Activated naive CD8-positive, alpha-beta T cell treated with anti-CD3 and anti-CD28 coated beads, Interleukin-2, amount 50 U/mL, for 24 hours (primary cell): ENCODE measurements at places on chromosomes 16 and 17.

GRCh38 chr17:73950593-73950914 is 252.9 kb upstream of the RPL38 start:
- DNase-seq, result no peak

GRCh38 chr17:78258323-78259191 is 27.1 kb downstream of the TMEM235 start:
- DNase-seq, result peak; percentile 69

- DNase-seq, result no peak
These were observed 74.9 kb downstream of the LITAF start for GRCh38 chr16:11511801-11512200.

- DNase-seq, result no peak
These were observed 36.9 kb downstream of the DYNLRB2 start for GRCh38 chr16:80577485-80578280.

DNA sequence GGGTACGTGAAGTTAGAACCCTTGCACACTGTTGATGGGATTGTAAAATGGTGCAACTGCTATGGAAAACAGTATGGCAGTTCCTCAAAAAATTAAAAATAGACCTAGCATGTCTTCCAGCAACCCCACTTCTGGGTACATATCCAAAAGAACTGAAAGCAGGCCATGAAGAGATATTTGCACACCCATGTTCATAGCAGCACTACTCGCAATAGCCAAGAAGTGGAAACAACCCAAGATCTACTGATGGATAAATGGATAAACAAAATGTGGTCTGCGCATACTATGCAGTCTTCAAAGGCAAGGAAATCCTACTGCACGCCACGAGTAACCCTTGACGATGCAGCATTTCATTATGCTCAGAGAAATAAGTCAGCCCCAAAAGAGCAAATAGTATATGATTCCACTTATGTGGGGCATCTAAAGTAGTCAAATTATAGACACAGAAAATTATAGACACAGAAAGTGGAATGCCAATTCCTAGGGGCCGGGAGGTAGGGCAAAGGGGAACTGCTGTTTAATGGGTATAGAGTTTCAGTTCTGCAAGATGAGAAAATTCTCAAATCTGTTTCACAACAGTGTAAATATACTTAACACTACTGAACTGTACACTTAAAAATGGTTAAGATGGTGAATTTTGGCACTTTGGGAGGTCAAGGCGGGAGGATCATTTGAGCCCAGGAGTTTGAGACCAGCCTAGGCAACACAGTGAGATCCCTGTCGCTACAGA is 17.2 kb downstream of the CORO7 start:
- no peak for DNase-seq

DNA sequence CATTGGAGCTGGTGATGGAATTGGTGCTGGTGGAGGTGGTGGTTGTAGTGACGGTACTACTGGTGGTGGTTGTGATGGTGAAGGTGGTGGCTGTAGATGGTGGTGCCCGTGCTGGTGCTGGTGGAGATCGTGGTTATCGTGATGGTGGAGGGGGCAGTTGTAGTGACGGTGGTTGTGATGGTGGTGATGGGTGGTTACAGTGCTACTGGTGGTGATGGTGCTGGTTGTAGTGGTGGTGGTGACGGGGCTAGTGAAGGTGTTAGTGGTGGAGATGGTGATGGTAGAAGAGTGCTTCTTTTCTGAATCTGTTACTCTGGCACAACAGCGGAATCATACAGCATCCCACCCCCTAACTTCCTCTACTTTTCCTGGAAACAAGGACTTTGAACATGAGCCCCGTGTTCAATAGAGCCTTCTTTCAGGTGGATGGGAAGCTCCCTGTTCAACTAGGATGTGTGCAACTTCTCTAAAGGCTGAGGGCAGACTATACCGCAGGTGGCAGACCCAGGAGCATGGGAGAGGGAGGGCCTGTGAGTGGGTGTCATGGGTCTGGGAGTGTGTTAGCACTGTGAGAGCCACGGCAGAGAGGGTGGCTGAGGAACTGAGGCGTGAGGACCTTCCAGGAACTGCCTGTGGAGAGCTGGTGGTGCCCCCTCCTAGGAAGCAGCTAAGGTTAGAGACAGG is 8.2 kb downstream of the TBX21 start:
- no peak for DNase-seq

GRCh38 chr17:40936437-40936971 is 942 bp downstream of the KRT23 start:
- DNase-seq, result no peak

DNA sequence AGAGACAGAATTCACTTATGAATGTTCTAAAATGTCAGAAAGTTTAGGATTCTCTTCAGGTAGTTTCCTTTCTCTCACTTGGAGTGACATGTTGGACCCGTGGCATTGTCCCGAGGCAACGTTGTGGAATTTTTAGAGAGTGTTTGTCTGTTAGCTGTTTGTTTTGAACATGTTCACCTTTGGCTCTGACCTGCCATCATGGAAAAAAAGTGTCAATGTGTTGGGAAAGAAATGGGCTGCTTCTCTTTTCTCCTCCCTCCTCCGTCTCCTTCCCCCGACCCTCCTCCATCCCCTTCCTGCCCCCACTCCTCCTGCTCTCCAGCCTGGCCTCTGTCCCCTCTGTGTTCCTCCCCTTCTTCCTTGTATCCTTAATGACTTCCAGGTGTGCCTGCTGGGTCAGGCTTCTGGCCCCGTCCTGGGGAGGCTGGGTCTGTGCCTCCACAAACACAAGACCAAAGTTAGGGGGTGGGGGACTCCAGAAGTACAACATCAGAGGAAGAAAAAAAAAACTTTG is 463.1 kb downstream of the MAF start:
- no peak for DNase-seq

DNA sequence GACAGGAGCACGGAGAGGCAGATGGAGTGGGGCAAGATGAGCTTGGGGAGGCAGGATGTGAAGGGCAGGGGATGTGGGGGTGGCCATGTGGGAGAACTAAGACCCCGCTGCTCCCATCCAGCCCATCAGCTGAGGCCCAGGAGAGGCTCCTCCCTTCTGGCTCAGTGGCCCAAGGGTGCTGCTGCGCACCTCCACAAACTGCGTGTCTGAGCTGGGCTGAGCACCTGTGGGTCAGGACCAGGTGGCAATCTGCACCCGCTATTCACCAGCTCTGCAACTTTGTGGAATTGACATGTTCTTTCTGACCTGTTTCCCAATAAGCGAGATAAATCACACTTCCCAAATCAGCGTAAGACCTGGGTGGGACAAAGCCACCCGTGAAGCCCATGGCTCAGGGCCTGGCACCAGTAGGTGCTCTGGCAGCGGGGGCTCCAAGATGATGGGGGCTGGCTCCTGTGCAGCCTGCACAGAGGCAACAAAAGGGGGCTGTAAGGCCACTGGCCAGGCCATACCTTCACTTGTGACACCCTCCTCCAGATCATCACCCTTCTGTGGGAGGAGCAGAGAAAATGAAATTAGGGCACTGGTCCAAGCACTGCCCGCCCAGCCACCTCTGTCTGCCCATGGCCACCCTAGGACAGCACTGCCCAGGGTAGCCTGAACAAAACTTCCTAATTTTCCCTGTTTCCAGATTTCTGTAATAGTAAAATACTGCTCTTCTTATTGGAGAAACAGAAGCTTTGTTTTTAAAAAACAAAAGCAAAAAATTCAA is 11.7 kb upstream of the SREBF1 start:
- DNase-seq, result no peak

GRCh38 chr16:89290887-89291286 is 73.4 kb downstream of the ZNF778 start:
- no peak for DNase-seq

- DNase-seq, result no peak
These were observed 29.8 kb upstream of the ZNF629 start for GRCh38 chr16:30816769-30817168.

- peak; percentile 58 for DNase-seq
These were observed 2.3 kb upstream of the ALKBH5 start for GRCh38 chr17:18181358-18181757.

DNA sequence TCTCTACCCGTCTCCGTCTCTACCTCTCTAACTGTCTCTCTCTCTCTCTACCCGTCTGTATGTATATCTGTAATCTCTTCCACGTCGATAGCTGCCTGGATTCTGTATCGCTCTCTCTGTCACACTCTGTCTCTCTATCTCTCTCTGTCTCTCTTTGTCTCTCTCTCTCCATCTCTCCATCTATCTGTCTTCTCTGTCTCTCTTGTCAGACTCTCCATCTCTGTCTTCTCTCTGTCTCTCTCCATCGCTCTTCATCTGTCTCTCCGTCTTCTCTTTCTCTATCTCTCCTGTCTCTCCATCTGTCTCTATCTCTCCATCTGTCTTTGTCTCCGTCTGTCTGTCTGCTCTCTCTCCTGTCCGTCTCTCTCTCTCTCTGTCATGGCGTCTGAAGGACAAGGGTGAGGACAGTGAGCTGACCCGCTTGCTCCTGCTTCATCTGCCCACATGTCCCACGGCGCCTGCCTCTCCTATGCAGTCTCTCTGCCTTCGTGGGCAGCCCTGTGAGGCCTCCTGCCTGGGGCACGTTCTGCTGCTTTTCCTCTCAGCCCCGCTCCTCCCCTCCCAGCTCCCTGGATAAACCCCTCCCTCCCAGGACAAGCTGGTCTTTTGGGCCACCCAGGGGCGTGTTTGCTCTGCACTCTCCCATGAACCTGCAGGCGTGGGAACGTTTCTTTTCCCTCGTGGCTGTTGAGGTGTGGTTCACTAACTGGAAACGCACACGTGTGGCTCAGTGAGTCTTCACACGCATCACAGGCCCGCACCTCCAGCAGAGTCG is 18.9 kb downstream of the ACSF3 start:
- DNase-seq, result no peak

DNA sequence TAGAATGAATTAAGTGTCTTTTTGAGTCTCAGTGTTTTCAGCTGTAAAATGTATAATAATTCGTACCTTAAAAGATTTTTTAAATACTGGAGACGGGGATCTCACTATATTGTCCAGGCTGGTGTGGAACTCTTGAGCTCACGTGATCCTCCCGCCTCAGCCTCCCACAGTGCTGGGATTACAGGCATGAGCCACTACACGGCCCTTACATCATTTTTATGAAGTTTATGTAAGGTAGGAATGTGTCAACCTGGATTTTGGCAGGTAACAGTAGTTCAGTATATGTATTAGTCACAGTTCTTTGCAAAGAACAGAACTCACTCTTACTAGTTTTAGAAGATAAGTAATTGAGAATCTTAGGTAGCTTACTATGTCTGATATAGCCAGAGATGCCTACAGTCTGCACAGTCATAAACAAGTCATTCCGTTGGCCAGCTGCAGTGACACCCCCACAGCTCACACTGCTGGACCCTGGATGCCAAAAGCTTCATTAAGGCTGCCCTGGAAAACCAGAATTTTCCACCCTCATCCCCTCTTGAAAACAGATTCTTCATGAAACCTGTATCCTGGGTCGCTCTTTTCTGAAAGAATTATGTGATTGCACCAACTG is 583 bp upstream of the COX6A2 start:
- no peak for DNase-seq

DNA sequence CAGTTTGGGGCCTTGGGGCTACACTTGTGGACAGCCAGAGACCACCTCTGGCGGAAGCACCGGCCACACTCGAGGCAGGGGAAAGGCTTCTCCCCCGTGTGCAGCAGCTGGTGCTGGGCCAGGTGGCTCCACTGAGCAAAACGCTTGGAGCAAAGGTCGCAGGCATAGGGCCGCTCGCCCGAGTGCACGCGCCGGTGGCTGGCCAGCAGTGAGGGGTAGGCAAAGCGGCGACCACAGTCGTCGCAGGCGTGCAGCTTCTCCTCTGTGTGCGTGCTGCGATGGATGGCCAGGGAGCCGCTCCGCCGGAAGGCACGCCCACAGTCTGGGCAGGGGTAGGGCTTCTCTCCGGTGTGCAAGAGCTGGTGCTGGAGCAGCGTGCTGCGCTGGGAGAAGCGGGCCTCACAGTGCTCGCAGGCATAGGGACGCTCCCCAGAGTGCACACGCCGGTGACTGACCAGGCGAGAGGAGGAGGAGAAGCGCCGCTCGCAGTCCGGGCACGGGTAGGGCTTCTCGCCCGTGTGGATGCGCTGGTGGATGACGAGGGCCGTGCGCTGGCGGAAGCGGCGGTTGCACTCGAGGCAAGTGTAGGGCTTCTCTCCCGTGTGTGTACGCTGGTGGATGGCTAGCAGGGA is 5.8 kb downstream of the ZNF689 start:
- no peak for DNase-seq

DNA sequence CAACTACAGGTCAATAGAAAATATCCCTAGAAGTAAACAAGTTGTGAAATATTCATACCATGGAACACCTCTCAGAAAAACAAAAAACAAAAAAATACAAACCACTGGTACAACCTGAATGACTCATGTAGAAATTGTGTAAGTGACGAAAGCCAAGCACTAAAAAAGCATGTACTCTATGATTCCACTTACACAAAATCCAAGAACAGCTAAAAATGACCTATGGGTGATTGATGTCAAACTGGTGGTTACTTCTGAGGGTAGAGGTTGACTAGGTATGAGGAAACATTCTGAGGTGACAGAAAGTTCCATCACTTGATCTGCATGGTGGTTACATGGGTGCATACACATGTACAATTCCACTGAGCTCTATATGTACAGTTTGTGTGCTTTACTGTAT is 31.1 kb downstream of the DHRS7C start:
- DNase-seq, result no peak

DNA sequence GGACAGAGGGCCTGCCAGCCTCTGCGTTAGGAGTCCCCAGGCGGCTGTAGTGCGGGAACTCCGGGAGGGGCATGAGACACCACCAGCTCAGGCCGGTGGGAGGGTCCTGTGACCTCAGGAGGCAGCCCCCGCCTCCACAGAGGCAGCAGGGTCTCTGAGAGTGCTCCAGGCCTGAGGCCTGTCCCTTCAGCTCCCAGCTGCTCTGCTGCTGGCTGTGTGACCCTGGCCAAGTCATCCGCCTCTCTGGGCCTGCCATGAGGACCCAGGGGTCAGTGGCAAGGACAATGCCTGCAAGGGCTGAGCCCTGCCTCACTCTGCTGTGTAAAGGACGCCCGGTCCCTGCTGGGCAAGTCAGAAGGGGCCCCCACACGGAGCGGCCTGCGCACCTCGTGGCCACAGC is 27.1 kb upstream of the ZFPM1 start:
- DNase-seq, result no peak

GRCh38 chr16:67773099-67773498 is 33.3 kb downstream of the RANBP10 start:
- DNase-seq, result no peak

GRCh38 chr17:50556803-50557202 is 3.7 kb upstream of the CACNA1G start:
- DNase-seq, result no peak
